GM23248 (cell line): ENCODE measurements at places on chromosomes 7 and 10. TPM values are rescaled to one million over a fixed set of nuclear protein-coding genes. Genes with fewer than 3 reads are reported as not detected.

Gene LRRC17
- polyA plus RNA-seq: 0.18 and 0.22 TPM in 2 replicates

Gene NUTM2B
- polyA plus RNA-seq: not detected in 2 replicates

DNA sequence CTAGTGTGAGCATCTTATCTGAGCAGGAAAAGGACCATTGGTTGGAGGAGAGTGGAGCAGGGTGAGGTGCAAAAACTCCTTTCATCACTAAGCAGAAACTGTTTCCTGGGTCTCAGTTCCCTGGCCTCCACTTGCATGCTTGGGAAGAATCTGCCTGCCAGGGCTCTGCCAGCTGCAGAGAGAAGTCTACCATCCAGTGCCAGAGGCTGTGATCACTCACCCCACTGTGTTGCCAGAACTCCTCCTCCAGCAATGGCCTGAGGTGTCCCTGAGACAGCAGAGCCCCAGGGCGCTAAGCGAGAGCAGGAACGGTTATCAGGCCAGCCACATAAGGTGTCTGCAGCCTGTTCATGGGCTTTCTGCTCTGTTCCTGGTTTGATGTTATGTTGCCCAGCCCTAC lies 991.4 kb downstream of the CCSER2 start:
- no peaks in the 10 kb centered on the region for H3K4me1 ChIP-seq
- no peak overlapping the region for H3K4me3 ChIP-seq
- H3K27ac ChIP-seq: no peak overlapping the region

GRCh38 chr10:75959209-75959608 lies 527.8 kb downstream of the LRMDA start:
- H3K36me3 ChIP-seq: no peaks in the 10 kb centered on the region
- H3K4me1 ChIP-seq: peaks cover 6% of the 10 kb centered on the region
- no peak overlapping the region for H3K27ac ChIP-seq
- H3K27me3 ChIP-seq: no peaks in the 10 kb centered on the region
- H3K4me3 ChIP-seq: no peak overlapping the region
- DNase-seq: peak; percentile 94

DNA sequence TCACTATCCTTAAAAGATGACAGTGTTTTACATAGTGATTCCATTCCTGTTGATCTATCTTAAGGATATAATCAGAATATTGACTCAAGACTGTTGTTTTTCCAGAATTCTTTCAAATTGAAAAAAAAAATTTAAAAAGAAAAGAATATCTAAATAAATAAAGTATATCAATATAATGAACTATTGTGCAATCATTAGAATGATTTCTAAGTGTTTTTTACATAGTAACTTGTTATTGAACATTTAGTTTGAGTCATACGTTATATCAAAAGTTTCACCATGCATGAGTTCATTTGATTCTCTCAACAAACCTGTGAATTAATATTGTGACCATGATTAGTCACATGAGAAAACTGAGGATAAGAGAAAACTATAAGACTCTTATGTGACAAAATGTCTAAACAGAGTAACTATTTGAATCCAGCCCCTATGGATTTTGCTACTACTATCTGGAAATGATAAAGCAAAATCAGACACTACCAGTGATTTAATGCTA lies 46.1 kb downstream of the KLF6 start:
- H3K27ac ChIP-seq: no peak overlapping the region
- H3K4me1 ChIP-seq: peaks cover 12% of the 10 kb centered on the region
- H3K27me3 ChIP-seq: no peaks in the 10 kb centered on the region
- no peak overlapping the region for H3K4me3 ChIP-seq
- H3K36me3 ChIP-seq: no peaks in the 10 kb centered on the region

- H3K27me3 ChIP-seq: no peaks in the 10 kb centered on the region
- DNase-seq: no peak
- H3K4me3 ChIP-seq: no peak overlapping the region
Measured at GRCh38 chr7:86201767-86202166, 441.9 kb upstream of the GRM3 start.

Gene MYH16
- polyA plus RNA-seq: not detected in 2 replicates

DNA sequence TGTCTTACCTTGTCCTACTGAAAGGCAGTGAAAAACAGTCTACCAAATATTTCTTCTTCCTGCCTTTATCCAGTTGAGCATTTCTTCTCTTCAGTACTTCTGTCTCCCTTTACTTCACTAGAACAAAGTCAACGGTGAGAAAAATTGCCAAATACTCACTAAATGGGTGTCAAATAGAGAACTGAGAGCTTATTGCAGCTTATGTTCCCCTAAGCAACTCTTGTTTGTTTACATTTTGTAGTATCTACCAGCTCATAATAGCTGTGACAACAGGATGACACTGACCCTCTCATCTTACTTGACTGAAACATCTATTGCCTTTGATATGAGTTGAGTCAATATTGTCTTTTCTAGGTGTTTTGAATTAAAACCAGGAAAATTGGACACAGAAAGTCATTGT lies 327.9 kb upstream of the SORCS1 start:
- H3K4me1 ChIP-seq: no peaks in the 10 kb centered on the region
- no peak overlapping the region for H3K27ac ChIP-seq
- no peaks in the 10 kb centered on the region for H3K36me3 ChIP-seq
- H3K27me3 ChIP-seq: 0 out of 2 replicates have a peak, but pooled peaks cover 3% of the 10 kb centered on the region
- no peak overlapping the region for H3K4me3 ChIP-seq
- no peak for DNase-seq

DNA sequence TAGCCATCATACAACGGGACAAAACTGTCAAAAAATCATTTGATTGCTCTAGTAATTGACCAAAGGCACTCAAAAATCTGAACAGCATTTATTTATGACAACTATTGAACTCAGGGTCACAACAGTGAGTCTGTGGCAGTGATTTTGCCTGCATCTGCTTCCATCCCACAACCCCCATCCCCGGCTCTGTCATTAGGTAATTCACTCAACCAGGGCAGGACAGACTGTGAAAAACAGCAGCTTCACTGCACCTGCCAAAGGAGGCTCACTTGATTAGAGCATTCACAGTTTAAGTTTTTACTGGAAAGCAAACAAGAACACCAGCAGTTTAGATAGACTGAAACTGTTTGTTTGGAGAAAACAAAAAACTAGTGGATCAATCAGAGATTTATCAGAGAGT lies 22.2 kb downstream of the NRCAM start:
- H3K4me1 ChIP-seq: no peaks in the 10 kb centered on the region
- DNase-seq: no peak
- H3K4me3 ChIP-seq: no peak overlapping the region
- H3K27ac ChIP-seq: no peak overlapping the region
- no peaks in the 10 kb centered on the region for H3K36me3 ChIP-seq
- H3K27me3 ChIP-seq: no peaks in the 10 kb centered on the region

- no peaks in the 10 kb centered on the region for H3K36me3 ChIP-seq
- H3K4me3 ChIP-seq: no peak overlapping the region
- DNase-seq: no peak
- H3K27me3 ChIP-seq: no peaks in the 10 kb centered on the region
- H3K4me1 ChIP-seq: no peaks in the 10 kb centered on the region
Measured at GRCh38 chr10:42242135-42242805, 396.1 kb downstream of the ZNF33B start.

Gene FOXI2
- polyA plus RNA-seq: not detected in 2 replicates

Gene ACSL5
- 1.5 and 1.7 TPM in 2 replicates for polyA plus RNA-seq

DNA sequence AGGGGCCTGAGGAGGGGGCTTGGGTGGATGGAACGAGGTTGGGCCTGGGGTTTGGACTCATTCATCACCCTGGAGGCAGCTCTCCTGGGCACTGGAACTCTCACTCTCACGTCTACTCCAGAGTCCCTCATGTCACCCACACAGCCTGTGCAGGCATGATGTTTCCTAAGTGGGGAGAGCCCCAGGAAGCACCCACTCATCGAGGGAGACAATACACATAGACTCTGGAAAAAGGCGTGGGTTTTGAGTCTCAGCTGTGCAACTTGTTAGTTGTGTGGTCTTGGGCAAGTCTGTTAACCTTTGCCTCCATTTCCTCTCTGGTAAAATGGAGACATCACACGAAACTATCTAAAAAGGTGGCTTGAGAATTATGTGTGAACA lies 25.9 kb upstream of the RBM20 start:
- no peaks in the 10 kb centered on the region for H3K27me3 ChIP-seq
- peaks cover 11% of the 10 kb centered on the region; the same call in 1 of the 2 replicates for H3K4me1 ChIP-seq
- DNase-seq: no peak
- H3K36me3 ChIP-seq: no peaks in the 10 kb centered on the region
- H3K4me3 ChIP-seq: no peak overlapping the region

DNA sequence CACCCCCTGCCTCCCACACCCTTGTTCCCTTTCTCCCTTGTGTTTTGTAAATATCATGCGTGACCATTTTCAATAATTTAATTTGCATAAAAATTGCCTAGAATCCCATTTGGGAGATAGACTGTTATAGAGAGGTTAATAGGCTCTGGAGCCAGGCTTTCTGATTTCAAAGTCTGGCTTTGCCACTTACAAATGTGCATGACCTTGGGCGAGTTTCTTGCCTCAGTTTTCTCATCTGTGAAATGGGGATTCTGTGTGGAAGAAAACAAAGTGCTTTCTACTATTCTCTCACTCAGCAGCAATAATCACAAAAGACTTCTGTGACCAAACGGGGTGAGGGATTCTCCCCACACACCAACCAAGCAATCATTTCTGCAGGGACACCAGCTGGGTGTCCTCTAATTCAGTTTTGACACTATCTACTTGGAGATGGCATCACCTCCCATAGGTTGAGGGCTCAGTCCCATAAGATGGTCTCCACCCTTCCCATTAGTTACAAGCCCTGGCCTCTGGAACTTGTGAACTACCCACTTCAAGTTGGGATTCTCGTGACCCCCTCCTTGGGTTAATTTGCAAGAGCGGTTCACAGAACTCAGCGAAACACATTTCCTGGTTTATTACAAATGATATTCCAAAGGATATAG lies 3.5 kb upstream of the ZNF22 start:
- H3K27ac ChIP-seq: no peak overlapping the region
- DNase-seq: no peak
- no peak overlapping the region for H3K4me3 ChIP-seq
- H3K27me3 ChIP-seq: no peaks in the 10 kb centered on the region

DNA sequence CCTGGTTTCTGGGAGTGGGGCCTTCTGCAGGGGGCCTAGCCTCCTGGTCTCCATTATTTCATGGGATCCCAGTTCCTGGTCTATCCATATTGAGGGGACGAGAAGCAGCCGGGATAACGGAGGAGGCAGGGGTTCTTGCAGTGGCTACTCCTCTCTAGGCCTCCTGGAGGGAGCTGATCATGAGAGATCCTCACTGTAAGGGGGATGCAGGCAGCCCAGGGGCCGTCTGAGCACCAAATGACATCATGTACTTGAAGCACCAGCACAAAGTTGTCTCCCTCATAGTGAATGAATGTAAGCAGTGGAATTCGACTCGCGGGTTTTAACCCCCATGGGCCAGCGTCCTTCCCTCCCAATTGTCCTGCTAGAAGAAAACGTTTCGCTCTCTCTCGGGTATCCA lies 964 bp upstream of the ADCY1 start:
- H3K36me3 ChIP-seq: no peaks in the 10 kb centered on the region
- no peak overlapping the region for H3K27ac ChIP-seq
- no peak overlapping the region for H3K4me3 ChIP-seq
- DNase-seq: no peak
- no peaks in the 10 kb centered on the region for H3K4me1 ChIP-seq

Gene PHYHIPL
- not detected in 2 replicates for polyA plus RNA-seq

DNA sequence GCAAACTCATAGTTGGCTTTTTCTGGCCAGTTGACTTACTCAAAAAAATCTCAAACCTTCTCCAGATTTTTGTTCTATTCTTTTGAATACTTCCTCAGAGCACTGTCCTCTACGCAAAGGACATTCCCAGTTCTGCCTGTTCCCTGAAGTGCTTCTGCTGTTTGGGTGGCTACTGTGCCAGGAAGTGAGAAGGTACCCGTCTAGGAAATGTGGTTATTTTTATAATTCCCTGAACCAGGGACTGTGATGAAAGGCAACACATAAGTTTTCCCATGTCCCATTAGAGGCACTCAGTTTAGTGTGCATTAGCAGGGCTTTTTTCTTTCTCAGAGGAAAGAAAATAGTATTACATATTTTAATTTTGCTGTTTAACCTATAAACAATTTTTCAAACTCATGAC lies 370.3 kb downstream of the PHTF2 start:
- H3K27ac ChIP-seq: no peak overlapping the region
- no peaks in the 10 kb centered on the region for H3K36me3 ChIP-seq
- H3K4me3 ChIP-seq: no peak overlapping the region
- peaks cover 6% of the 10 kb centered on the region for H3K4me1 ChIP-seq
- no peak for DNase-seq

DNA sequence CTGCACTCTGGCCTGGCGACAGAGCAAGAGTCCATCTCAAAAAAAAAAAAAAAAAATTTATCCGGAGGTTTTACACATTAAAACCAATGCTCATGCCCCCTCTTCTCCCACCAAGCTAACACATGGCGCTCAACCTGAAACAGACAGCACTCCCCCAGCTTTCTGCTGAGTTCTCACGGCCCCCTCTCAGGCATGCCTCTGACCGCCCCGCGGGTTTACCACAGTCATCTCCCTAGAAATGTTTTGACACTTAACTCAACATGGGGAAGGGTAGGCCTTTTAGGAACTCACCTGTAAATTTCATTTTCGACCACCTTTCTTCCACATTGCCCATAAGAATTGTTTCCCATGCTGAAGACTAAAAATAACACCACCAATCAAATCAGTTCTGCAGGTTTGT lies 9.3 kb downstream of the RCC1L start:
- no peak for DNase-seq
- H3K36me3 ChIP-seq: peaks cover 32% of the 10 kb centered on the region; the same call in 1 of the 2 replicates
- no peak overlapping the region for H3K4me3 ChIP-seq

GRCh38 chr10:53135897-53136253 lies 363.3 kb upstream of the MBL2 start:
- H3K27me3 ChIP-seq: no peaks in the 10 kb centered on the region
- no peak for DNase-seq
- H3K27ac ChIP-seq: no peak overlapping the region
- H3K4me3 ChIP-seq: no peak overlapping the region
- H3K36me3 ChIP-seq: no peaks in the 10 kb centered on the region
- no peaks in the 10 kb centered on the region for H3K4me1 ChIP-seq

- H3K27me3 ChIP-seq: no peaks in the 10 kb centered on the region
- H3K4me1 ChIP-seq: no peaks in the 10 kb centered on the region
- peaks cover 29% of the 10 kb centered on the region; the same call in 1 of the 2 replicates for H3K36me3 ChIP-seq
- H3K27ac ChIP-seq: no peak overlapping the region
Measured at GRCh38 chr10:42809676-42810075, 27.1 kb downstream of the BMS1 start.
